Sciatic nerve (tissue), 2 donors: ENCODE measurements at places on chromosomes 7 and 10.

DNA sequence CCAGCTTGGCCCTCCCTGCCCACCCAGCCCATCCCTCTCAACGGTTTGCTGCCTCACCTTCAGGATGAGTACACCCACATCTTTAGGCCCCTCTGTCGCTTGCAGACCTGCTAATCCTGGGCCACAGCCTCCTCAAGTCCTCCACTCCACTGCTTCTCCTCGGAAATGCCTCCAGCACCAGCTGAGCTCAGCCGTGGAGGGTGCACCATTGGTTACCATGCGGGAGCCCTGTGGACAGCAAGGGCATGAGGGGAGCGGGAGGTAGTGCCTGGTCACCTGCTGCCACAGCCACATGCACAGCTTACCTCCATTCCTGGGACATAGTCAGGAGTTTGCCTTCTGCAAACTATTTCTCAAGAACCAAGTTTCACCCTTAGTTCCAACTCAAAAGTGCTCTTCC, 286.3 kb upstream of the ZMIZ1 start:
- peak; percentile 51 for DNase-seq

DNA sequence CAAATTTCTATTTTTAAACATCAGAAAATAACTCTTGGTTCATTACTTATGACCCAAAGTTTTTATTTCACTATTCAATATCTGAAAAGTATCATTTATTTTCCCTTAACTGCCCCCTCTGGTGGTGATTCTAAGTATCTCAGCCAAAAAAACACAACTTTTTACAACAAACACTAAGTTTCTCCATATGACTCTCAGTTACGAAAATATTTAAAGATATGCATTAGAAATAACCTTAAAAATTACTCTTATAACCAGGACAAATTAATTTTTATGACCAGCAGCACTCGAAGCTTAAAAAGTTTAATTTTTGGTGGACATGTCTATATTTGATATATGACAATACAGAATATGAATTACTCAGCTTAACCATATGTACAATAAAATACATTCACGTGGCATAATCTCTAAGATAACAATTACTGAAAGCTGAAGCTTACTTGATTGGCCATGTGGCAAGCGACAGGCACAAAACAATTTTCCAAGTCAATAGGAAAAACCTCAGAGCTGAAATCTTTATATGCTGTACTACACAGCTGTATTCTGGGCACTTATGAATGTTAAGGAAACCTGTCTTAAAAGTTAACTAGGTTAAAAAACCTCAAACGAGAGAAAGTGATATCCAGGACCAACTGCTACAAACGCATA, 2.3 kb downstream of the HNRNPA2B1 start:
- no peak for DNase-seq

GRCh38 chr7:151724250-151724915, 152.5 kb downstream of the PRKAG2 start:
- no peak for DNase-seq

GRCh38 chr7:90886416-90886815, 290.3 kb downstream of the CDK14 start:
- DNase-seq: no peak

- no peak for DNase-seq
Observed at GRCh38 chr10:21912625-21913024, 90.9 kb downstream of the DNAJC1 start.

GRCh38 chr10:93680412-93681047, 21.9 kb downstream of the FRA10AC1 start:
- DNase-seq: no peak

- no peak for DNase-seq
Observed at GRCh38 chr7:140044251-140044650, 18.5 kb downstream of the PARP12 start.

DNA sequence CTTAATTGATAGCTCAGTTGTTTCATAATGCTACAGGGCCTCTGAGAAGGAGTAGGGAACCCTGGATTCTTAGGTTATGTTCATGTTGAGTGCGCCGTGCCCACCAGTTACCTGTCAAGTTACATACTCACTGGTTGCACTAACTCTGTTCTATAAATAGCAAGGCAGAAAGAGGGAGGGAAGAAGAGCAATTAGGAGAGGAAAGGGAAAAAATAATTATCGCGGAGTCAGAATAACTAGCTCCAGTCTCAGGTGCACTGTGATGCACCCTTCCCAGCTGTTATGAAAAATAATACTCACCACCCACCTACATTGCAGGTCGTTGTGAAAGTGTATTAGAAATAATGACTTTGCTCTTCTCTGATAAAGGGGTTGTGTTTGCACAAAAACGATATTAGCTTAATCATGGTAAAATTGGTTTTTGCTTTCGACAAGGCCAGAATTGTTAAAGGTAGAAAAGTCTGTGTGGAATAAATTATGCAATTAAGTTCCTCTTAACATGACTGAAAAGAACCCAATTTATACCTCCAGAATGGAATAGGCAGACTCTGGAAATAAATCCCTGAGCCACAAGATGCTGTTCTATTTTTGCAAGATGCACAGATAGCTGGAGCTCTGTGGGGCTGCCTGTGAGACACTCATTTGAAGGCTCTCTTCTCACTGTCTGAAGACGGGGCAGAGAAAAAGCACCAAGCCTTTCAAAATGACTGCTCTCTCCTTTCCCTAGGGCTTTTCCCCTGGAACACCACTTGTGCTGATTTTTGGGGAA, 137.6 kb upstream of the PITRM1 start:
- DNase-seq: no peak

GRCh38 chr10:85735997-85736396, 630.6 kb downstream of the GRID1 start:
- no peak for DNase-seq

DNA sequence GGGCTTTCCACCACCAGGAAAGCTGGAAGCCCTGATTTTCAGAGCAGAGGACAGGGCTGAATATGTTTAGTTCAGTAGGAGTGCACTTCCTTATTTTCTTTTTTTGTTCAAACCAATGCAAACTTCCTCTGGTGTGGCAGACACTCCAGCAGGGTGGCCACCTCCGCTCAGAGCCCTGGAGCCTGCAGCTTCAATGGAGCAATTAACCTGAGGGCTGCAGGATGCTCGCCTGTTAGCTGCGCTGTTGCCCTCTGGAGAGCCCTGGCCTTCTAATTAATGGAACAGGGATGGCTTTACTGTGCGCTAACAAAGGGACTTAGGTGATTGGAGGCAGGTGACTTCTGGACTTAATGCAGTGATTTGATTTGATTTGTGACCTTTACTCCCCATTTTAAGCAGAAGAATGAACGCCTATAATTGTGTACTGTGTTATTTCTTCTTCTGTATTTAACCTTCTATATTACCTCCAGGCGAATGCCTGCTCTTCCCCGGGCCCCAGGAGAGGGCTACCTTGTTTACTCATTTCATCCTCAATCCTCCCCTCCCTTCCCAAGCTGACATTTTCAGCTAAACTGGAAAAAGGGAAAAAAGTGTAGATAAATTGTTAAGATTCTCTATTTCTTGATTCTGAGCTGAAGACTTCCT, 123.0 kb upstream of the CTBP2 start:
- DNase-seq: no peak

DNA sequence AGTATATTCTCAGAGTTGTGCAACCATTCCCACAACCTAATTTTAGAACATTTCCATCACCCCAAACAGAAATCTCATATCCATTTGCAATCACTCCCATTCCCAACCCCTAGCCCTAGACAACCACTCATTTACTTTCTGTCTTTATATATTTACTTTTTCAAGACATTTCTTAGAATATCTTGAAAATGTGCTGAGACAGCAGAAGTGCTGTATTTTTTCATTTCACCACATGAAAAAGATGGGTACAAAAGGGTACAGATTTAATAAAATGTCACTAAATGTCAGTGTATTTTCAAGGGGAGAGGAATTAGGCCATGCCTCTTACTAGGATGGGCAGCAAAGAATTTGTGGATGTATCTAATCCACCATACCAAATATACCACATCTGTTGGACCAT, 51.6 kb upstream of the CCDC6 start:
- DNase-seq: no peak

GRCh38 chr10:103231047-103231551, 14.6 kb upstream of the RPEL1 start:
- no peak for DNase-seq

DNA sequence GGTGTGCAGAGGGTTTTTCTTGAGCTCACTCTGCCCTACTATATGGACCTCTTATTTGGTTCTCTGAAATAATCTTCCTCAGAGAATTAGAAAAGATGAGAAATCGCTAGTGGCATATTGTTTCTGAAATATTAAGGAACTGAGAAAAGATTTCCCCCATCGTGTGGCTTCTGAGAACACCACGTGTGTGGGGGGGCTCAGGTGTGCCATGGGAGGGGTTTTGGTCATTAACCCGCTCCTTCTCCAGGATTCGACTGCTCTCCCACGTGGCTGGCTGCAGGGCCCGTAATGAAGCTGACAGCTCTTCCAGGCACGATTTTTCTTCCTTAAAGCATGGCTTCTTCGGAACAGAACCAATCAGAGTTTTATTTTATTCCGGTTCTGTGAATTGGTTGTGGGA, 67.7 kb downstream of the XRCC2 start:
- no peak for DNase-seq

- no peak for DNase-seq
Observed at GRCh38 chr7:135098391-135098790, 49.5 kb upstream of the TMEM140 start.
